ENCODE measurements at places on chromosomes 7 and 10.

GRCh38 chr7:75993689-75994387, 557 bp downstream of the TMEM120A start:
- DNase-seq: no peak

- no peak for DNase-seq
These were observed 137.1 kb upstream of the MKLN1 start for GRCh38 chr7:131190581-131190980.

DNA sequence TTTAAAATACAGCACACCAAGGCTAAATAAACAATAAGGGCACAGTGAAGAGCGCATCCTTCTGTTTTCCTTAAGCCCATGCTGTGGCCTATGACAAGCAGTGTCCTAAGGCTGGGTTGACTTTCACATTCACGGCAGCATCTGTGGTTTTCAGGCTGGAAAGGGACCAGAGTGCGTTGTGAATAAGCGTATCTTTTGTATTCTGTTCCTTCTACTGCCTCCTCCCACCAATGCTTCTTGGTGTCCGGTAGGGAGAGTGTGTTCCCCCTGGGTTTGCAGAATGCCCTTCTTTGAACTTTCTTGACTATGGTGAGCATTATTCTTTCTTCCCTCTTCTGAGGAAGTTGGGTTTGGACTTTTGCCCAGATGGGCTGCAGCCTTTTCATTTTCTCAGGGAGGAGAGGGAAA, 73.6 kb downstream of the ABCA13 start:
- no peak for DNase-seq

DNA sequence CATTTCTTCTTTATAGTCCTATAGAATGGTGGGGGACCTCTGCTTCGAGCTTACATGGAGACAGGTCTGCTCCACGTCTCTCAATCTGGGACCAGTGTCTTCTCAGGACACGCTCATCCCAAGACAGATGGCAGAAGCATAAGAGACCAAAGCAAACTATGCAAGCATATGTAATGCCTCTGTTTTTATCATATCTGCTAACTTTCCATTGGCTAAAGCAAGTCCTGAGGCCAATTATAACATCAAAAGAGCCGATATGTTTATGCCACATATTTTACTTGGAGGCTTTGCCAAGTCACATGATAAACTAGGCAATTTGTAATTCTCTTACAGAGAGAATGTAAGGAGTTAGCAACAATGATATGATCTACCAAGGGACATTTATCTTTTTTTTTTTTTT, 102.6 kb upstream of the NRBF2 start:
- DNase-seq: no peak

DNA sequence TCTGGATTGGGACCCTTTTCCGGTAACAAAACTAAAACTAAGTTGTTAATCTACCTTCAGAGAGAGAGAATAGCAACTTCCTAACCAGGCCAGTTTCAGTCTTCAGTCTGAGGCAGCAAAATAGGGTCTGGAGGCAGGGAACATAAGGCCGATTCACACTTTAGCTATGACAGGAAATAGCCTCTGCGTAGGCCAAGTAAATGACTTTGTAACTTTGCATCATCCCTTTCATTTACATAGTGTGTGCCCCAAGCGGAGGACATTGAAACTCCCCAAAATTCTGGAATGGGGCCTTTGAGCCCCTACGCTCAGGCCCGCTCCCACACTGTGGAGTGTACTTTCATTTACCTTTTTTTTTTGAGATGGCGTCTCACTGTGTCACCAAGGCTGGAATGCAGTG, 1.7 kb upstream of the UPP1 start:
- DNase-seq: peak; percentile 48

DNA sequence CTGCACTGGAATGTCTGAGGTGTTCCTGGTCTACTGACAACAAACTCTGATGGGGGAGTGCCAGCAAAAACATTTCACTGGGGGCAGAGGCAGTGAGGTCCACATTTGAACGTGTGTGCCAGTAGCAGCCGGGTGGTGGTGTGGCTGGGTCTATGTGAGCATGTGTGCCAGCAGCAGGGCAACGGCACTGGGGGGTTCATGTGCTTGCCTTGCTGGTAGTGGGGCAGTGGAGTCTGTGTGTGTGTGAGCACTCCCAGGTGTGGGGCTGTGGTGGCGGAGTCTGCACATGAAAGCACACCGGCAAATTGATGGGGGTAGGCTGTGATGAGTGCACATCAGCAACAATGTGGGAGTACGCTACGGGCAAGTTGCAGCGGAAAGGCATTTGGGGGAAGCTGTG, 49.4 kb upstream of the SORCS1 start:
- no peak for DNase-seq

GRCh38 chr7:135320268-135320667, 86.6 kb downstream of the STRA8 start:
- no peak for DNase-seq

DNA sequence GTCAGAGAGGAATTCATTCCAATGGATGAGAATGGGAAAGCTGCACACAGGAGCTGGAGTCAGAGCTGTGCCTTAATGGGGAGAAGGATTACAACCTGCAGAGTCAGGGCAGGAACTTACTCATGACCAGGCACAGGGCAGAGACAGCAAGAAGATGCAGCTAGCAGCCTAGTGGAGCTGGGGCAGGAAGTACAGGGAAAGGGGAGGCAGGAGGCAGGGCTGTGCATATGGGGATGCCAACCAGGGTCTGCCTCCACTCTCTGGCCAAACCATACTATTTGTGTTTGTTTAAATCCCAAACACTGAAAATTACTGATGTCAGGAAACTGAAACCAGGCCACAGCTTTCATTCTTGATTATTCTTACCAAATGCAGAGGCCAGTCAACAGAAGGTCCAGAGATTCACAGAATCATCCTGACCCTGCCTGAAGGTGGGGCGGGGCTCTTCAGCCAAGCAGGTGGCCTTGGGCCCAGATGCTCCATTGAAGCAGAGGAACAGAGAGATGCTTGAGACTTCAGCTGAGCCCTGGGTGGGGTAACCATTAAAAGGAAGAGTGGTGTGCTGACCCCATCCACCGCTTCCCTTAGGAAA, 461.9 kb downstream of the KCNMA1 start:
- DNase-seq: no peak

DNA sequence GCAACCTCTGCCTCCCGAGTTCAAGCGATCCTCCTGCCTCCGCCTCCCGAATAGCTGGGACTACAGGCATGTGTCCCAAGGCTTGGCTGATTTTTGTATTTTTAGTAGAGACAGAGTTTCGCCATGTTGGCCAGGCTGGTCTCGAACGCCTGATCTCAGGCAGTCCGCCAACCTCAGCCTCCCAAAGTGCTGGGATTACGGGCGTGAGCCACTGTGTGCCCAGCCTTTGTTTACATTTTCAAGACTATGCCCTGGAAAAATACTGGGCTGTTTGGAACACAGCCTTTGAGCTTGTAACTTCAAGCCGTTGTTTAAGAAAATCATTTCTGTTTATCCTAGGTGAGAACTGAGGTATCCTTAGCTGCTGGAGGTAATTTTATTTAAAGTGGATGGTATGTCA, 1.9 kb downstream of the ZKSCAN1 start:
- DNase-seq: no peak

DNA sequence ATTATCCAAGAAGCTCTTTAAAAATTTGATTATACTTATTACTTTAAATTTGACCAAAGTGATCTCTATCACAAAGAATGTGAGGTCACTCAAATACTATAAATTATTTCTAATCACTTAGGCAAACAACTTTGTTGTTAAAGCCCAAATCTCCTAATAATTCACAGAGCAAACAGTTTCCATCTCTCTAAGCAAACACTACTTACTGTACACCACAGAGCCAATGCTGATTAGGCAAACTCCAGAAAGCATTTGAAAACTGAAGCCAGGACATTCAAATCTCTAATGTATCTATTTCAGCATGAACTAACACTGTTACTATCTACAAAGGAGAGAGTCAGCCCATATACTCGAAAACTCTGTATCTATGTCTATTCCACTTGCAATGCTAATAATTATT, 107.1 kb downstream of the RNF32 start:
- no peak for DNase-seq

GRCh38 chr7:42479452-42479815, 242.4 kb upstream of the GLI3 start:
- DNase-seq: no peak

GRCh38 chr7:50693455-50694130, 89.1 kb downstream of the GRB10 start:
- DNase-seq: no peak

GRCh38 chr10:128781637-128782036, 655.4 kb upstream of the MKI67 start:
- DNase-seq: no peak

DNA sequence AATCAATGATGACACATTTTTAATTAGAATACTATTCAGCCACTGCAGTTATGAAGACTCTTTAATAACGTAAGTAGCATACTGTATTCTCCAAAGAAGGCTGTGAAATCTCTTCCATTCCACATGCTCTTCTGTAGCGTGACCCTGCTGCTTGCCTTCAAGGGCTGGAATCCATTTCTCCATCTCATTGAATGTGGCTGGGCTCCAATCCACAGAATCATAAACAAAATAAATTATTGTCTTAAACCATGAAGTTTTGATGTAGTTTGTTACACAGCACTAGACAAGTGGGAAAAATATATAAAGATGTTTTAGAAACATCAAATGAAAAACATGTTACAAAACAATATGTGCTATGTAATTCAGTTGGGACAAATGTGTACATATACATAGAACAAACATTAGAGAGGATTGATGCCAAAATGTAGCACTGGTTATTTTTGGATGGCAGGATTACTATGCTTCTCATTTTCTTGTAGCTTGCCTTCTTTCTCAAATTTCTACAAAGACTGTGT, 410.8 kb upstream of the PODXL start:
- DNase-seq: no peak

GRCh38 chr10:113131613-113132261, 181.7 kb downstream of the TCF7L2 start:
- no peak for DNase-seq

GRCh38 chr7:86653919-86654659, 10.4 kb downstream of the GRM3 start:
- DNase-seq: no peak

DNA sequence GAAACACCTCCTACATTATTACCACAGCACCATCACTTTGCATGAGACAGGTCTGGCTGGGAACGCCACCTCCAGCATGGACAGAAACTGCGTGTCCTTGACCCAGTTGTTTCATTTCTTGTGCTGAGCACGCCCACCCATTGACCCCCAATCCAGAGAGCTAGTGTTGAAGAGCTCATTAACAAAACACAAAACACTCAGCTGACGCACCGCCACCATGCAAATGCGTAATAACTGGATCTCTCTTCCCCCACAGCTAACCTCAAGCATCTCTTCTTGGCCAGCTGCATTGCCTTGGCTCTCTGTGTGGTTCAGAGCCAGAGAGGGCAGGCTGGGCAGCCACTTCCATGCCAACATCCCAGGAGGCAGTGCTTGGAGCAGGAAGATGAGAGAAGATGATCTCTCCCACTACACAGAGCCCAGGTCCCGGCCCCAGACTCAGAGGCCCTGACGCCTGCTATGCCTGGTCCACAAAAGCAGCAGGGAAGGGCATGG, 173.5 kb downstream of the PLXNA4 start:
- DNase-seq: no peak

DNA sequence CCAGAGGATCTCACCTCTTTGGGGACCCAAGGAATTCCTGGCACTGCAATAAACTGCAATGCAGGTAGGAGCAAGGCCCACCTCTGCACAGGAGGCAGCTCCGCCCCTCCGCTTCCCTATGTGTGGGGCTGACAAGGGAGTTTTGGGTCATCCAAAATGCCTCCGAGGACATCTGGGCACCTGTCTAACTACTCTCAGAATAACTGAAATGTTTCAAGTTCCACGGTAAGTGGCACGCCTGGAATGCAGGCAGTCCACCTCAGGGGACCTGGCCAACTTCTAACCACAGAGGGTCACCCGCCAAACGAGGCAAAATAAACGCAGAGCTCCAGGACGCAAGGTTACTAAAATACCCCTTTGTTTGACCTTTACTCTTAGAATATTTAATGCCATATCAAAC, 102.5 kb downstream of the FGFR2 start:
- no peak for DNase-seq

GRCh38 chr10:103592186-103593021, 98.9 kb downstream of the NEURL1 start:
- peak; percentile 21 for DNase-seq

DNA sequence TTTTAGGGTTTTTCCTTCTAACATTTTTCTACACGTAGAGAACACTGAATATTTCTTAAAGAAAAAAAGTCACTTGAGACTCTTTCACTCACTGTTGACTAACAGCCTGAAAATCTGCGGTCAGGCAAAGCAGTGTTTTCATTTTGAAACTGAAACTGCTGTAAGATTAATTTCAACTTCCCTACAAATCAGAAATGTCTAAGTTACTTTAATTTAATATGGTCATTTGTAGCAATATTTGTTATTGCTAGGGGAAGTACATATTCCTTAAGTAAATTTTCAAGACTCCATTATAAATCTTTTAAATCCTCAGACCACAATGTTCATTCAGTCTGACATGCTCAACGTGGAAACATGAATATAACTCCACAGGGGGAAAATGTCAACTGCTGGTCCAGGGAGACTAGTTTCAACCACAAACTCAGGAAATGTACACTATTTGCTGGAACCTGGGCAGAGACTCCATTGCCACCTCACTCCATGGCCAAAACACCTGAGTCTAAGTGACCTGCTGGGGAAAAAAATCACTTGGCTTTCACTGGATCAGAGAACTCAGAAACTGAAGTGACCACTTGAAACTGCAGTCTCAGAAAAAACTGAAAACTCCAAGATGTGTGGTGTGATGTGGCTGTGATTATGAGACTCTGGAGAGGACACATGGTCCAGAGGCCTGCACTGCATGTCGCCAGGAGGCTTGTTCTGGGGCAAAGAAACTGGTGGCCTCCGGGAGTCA, 161.2 kb downstream of the TAX1BP1 start:
- peak; percentile 49 for DNase-seq

DNA sequence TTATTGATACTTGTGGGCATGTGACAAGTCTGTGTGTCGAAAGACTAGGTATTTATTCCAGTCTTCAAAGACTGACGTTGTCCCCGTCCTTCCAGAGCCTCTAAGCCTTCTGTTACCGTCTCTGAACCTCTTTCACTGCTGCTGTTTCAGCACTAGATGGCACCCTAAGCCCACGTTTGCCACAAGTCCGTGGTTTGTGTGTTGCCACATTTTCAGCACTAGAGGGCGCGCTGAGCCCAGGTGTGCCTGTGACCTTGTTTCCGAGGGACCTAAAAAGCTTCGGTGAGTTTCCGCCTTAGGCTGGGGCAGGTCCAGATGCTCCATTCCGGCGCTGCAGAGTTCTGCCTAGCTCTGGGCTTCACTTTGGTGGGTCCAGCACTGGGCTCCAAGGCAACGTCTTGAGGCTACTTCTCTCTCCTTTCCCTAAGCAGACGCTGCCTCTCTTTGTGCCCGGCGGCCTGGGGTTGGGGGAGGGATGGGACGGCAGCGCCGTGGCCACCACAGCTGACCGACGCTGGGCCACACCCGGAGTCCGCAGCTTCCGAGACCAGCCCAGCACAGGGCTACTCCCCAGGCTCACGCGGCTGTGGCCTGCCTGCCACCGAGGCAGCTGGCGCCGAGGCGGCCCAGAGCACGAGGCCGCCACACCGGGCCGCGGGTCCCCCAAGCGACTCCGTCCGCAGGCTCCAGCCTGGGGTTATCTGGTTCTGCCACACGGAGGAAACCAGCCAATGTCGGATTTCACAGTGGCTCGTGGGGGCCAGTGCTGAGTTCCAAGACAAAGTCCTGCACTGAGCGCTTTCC, 520.2 kb downstream of the REEP3 start:
- DNase-seq: peak; percentile 88

Data from CD4-positive, alpha-beta T cell treated with Interleukin-1 beta for 1 hour (primary cell).